Activated naive CD4-positive, alpha-beta T cell treated with Interleukin-2 at 50 U/mL for 16 hours (primary cell): ENCODE measurements at places on chromosomes 6 and 20.

- no peak for DNase-seq
These were observed 21.0 kb upstream of the RNF24 start for GRCh38 chr20:4036351-4036750.

DNA sequence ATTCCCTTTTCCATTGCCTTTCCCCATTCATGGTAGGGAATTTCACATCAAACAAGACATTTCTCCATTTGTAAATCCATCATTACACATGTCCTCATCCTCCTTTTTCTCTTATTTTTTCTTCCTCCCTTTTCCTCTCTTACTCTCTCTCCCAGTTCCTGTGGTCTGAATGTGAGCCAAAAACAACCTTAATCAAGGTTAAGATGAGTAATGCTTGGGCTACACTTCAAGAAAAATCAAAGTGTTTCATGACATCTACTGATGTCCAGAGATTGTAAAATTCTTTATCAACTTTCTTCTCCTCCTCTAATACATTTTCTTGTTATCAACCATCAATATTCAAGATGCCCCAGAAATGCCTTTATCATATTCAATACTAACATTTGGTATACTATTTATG is 208.0 kb upstream of the PRND start:
- no peak for DNase-seq

GRCh38 chr20:21103582-21104465 is 2.3 kb downstream of the LINC00237 start:
- DNase-seq, result no peak

DNA sequence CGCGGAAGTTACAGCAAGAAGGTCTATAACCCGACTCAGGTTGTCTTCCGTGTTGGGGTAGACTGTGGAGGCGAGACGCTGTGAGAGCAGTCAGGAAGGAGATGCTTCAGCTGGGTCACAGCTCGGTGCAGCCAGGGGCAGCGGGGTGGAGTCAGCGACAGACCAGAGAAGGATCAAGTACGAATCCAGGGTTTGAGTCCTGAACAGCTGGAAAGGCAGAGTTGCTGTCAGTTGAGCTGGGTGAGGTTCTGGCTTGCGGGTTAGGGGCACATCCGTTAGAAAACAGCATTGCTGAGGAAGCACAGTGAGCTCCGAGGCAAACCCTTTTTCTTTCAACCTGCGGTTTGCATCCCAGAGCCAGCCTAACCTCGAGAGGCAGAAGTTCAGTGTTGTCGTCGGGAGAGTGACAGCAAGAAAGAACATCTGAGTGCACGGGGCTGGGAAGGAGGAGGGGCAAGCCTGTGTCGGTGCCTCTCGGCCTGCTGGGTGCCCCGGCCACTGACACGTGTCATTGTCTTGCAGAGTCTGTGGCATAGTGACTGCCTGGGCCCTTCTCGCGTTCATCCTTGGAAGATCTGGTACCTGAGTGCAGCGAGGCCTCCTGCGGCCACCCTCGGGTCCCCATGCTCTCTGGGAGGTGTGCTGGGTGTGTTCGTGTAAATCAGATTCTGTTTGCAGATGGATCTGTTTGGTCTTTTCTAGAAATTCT is 20.0 kb downstream of the PNLDC1 start:
- peak; percentile 22 for DNase-seq

DNA sequence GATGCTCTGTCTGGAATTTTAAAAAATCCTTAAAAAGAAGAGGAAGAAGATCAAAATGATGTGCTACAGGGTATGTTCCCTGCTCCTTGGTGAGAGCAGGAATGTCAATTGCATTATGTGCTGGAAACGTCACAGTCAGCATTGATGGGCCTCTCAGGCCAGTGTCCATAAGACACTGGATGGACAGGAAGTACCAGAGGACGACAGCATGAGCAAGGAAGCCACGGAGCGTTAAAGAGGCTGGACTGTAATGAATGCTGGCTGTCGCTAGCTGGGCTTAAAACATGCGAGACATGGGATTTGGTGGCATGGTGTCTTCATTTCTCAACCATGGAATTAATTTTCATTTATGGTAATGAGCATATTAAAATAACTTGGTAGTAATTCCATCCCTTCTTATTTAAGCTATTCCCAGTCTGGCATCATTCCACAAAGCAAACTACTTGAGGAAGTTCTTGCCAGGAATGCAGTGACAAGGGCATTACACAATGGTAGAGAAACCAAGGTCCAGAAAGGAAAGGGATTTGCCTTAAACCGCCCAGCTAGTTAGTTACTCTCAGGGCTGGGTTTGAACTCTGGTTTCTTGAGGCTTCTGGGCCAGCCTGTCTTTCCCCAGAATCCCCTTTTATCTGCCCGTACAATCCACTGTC is 166.6 kb upstream of the SOX4 start:
- DNase-seq, result no peak

GRCh38 chr20:60031107-60031506 is 72.9 kb downstream of the CDH26 start:
- no peak for DNase-seq

DNA sequence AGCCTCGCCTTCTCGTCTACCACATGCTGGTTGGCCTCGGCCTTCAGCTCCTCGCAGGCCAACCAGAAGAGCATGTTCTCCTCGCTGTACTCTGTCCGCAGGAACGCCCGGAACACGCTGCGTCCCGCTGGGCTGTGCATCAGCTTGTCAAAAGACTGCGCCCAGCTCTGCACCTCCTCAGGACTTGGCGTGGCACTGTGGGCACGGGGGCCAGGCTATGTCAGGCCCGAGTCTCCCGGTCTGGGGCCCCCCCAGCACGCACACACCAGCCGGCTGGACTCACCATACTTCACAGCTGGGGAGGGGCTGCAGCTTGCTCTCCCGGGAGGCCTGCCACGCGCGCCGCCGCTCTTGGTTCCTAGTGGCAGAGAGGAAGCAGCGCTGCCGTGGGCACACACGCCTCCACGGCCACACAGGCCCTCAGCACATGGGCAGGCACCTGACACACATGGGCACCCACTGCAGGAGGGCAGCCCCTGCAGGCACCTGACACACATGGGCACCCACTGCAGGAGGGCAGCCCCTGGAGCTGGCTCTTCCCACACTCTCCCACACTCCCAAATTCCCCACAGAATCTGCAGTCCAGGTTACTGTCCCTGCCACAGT is 5.0 kb downstream of the RGS19 start:
- DNase-seq, result no peak
